Fibroblast of skin of abdomen (primary cell): ENCODE measurements at places on chromosomes 7 and 10.
A peak's percentile ranks its signal among the peaks of the same experiment; 100 is the strongest.

DNA sequence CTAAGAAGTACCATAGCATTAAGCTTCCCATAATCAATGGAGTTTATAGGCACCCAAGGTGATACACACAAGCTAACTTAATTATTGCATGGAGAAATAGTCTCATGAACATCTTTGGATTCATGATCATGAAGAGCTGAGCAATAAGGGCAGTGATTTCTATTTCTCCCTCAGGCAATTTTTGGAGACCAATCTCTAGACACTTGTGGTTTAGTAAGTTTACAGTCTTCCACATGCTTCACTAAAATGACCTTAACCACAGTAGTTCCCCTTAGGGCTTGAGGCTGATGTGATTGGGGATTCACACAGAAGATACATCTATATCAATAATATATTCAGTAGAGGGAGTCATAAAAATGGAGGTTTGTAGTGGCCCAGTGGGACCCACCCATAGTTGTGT, 241.2 kb downstream of the CCDC7 start:
- no peak for DNase-seq

DNA sequence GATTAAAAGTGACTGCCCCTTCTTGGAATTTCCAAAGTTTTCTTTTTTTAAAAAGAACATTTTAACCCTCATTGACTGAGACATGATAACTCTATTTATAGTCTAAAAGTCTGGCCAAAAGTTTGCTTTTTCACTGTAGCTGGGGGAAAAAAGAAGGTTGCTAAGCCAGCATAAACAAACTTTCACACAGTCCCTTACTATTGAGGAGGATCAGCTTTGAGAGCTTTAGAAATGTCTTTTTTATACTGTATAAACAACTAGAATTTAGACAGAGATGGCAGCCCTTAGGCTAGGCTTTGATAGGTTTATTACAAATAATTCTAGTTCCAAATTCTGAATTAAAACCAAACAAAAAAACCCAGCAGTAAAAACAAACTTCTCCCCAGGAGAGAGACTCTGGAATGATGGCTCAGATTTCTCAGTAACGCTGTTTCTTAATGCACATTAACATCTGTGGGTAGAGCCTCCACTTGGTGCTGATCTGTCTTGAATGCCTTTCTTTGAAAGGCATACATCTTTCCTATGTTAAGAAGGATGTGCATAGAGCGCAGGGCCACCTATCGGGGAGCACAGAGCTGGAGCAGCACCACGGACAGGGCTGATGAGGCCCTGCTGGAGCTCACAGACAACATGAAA, 100.9 kb upstream of the PDLIM1 start:
- peak; percentile 41 for DNase-seq

DNA sequence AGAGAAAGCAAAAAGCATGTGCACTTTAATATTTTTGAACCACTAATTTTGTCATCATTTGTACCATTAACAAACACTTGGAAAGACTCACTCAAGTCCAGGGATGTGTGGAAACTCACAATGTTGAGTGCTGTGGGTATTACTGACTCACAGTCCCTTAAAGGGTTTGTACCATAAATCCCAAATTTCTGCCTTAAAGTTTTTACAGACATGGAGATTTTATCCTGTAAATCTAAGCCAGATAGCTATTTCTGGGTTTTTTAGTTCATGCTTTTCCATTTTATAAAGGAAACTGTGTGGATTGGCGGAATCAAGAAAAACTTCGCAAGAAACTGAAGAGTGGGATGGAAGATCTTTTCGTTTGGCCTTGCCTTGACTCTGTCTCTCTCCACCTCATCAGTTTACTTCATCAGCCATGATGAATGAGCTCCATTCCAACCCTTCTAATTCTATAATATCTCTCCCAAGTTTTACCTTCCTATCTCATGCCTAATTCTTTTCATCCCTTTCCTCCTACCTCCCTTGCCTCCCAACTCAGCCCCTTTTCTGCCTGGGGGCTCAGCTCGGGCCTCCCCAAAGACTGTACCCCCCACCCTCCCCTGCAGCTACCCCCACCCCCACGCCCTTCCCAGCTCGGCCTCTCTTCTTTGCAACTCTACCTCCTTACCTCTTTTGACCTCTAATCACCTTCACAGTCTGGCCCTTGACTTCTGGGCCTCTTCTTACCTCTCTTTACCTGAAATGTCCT, 218.5 kb upstream of the MKLN1 start:
- DNase-seq = peak; percentile 24

GRCh38 chr7:80140388-80140787, 5.8 kb downstream of the GNAI1 start:
- no peak for DNase-seq

- no peak for DNase-seq
Observed at GRCh38 chr10:69209787-69210484, 10.2 kb upstream of the HKDC1 start.

GRCh38 chr7:24714676-24715010, 42.6 kb downstream of the GSDME start:
- DNase-seq = no peak

DNA sequence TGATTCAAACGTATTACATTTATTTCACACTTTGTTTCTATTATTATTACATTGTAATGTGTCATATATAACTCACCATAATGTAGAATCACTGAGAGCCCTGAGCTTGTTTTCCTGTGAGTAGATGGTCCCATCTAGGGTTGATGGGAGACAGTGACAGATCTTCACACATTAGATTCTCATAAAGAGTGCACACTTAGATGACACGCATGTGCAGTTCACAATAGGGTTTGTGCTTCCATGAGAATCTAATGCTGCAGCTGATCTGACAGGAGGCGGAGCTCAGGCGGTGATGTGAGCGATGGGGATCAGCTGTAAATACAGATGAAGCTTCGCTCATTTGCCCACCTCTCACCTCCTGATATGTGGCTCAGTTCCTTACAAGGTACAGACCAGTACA, 36.1 kb downstream of the BMPER start:
- no peak for DNase-seq

GRCh38 chr10:26437637-26438461, at the start of gene APBB1IP:
Gene APBB1IP, plus strand, starts transcription at chr10:26438341. Its CDS starts 53,986 bp downstream, at chr10:26492327.
- DNase-seq = no peak

DNA sequence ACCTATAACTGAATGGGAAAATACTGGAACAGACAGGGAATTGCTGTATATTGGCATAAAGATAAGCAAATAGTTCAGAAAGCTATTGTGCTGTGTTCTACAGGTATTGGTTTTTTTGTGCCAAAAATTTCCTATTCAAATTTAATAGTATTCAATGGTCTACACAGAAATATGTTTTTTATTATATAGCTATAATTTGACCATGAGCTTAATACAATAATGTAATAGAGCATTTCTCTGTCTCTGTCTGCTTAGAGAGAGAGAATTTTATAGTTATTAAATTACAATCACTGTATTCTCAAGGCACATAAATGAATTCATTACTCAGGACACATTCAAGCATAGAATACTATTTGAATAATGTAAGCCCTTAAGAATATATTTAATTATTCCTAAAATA, 62.3 kb upstream of the FZD8 start:
- no peak for DNase-seq

GRCh38 chr7:55005241-55005851, 13.5 kb upstream of the EGFR start:
- DNase-seq = no peak

GRCh38 chr10:62071846-62072281, 170.4 kb downstream of the ARID5B start:
- DNase-seq = peak; percentile 60

DNA sequence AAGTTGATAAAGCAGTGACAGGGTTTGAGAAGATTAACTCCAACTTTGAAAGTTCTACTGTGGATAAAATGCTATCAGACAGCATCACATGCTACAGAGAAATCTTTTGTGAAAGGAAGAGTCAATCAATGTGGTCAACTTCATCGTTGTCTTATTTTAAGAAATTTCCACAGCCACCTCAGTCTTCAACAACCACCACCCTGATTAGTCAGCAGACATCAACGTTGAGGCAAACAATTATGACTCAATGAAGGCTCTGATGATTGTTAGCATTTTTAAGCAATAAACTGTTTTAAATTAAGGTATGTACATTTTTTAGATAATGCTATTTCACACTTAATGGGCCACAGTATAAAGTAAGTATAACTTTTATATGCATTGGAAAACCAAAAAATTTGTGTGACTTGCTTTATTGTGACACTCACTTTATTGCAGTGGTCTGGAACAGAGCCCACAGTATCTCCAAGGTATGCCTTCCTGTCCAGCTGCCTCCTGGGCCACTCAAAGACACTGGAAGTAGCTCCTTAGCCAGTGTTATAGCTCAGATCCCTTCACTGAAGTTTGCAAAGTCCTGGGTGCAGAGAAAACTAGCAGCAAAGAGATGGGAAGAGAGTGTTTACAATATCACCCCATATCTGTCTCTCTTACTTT, 293.1 kb downstream of the ARHGAP12 start:
- DNase-seq = peak; percentile 66

DNA sequence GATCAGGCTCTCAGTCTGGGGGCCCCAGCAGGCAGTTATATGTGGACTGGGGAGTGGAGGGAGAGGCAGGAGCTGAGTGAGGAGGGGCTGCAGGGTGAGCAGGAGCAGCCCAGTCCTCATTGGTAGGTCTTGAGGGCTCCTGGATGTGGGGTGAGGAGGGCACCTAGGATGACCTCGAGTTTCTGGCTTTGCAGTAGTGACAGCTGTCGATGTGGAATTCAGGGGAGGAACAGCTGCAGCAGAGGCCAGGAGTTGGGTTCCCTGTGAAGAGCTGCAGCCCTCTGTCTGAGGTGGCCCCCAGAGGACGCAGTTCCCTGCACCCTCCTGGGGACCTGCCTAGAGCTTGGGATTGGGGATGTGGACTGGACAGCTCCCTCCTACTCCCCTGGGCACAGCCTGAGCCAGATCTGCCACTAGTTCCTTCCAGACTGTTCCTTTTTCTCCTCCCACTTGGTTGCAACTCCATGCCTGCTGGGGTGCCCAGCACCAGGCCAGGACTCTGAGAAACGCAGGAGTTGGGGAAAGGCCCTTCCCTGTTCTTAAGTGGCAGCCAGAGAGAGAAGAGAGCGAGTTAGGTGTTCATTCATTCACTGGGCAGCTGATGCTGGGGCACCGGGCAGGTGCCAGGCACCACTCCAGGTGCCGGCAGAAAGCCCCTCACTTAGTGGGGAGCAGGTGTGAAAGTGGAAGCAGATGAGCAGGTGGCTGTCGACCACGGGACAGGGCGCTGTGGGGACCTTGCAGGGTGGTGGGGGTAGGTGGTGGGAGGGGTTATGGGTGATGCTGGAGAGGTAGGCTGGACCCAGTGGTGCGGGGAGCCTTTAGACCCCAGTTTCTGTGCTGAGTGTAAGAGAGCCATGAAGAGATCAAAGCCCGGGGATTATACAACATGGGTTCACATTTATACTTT, 57.9 kb downstream of the PRF1 start:
- no peak for DNase-seq

DNA sequence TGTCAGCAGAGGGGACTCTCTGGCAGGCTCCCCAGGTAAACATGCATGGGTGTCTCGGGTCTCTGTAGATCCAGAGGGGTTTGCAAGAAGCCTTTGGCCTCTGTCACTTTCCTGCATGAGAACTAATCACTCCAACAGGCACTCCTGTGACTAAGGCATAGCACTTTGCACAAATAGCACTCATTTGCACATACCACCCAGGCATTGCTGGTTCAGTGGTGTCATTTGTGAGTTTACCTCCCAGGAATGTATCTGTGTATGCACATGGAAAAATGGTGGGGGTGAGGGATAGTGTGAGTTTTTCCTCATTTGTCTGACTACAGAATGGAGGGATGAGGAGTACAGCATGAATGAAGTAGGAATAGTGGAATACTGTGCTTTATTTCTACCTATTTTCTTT, 39.5 kb downstream of the CNNM1 start:
- DNase-seq = peak; percentile 68

- no peak for DNase-seq
Observed at GRCh38 chr10:92014620-92015019, 91.0 kb downstream of the BTAF1 start.
